ENCODE measurements at places on chromosomes 1 and 21. TPM values are rescaled to one million over a fixed set of nuclear protein-coding genes. Genes with fewer than 3 reads are reported as not detected.

PGLYRP3 gene
- 0.25 TPM for polyA plus RNA-seq

THEM4 gene
- polyA plus RNA-seq = 9.9 TPM

TSACC gene
- polyA plus RNA-seq = 0.78 TPM

PAQR7 gene
- polyA plus RNA-seq = 8.9 TPM

IGSF9 gene
- polyA plus RNA-seq = 0.57 TPM

ARHGAP29 gene
- polyA plus RNA-seq = 47.3 TPM

FCRL2 gene
- polyA plus RNA-seq = not detected

SYT14 gene
- 3.1 TPM for polyA plus RNA-seq

ASCL5 gene
- 0.12 TPM for polyA plus RNA-seq

RGS8 gene
- polyA plus RNA-seq = 0.05 TPM

ACTA1 gene
- polyA plus RNA-seq = 4,191 TPM

NUCKS1 gene
- 223 TPM for polyA plus RNA-seq

CXADR gene
- 0.60 TPM for polyA plus RNA-seq

DLGAP3 gene
- 0.15 TPM for polyA plus RNA-seq

VWA5B1 gene
- 0.31 TPM for polyA plus RNA-seq

MAN1C1 gene
- 12.8 TPM for polyA plus RNA-seq

DPM3 gene
- polyA plus RNA-seq = 11.9 TPM

DMBX1 gene
- polyA plus RNA-seq = not detected

SLC44A3 gene
- polyA plus RNA-seq = 5.1 TPM

SMG5 gene
- polyA plus RNA-seq = 44.5 TPM

- no peak for DNase-seq
These were observed 126.4 kb upstream of the C1orf21 start for GRCh38 chr1:184260382-184260781.

GRCh38 chr1:197615693-197616011 is 159.6 kb downstream of the DENND1B start:
- DNase-seq = no peak

GRCh38 chr1:116738673-116739370 is 15.4 kb upstream of the CD2 start:
- DNase-seq = no peak

DNA sequence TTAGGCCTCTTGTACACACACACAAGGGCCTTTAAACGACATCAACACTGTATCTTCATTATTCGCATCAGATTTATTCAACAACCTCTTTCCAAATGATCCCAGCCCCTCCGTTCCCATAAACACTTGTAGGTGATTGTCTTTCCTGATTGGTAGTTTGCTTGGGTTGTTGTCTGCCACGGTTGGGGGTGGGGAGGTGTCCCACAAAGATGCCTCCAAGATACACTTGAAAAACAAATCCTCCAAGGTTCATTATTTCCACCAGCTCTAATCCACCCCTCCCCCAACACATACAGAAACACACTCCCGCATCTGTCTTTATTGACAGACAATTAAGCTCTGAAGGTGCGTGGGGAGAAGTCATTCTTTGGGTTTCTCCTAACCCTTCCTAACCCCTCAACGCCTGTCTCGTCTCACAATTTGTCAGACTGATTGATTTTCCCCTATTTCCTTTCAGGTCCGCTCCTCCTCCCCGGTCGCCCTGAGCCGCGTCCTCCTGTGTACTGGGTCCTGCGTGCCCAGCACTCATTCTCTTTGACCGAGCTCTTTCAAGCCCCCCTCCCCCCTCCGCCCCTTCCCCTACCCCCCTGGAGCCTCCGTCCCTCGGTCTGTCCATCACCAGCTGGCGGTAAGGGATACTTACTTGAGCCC is 1.4 kb downstream of the WDR26 start:
- DNase-seq = peak; percentile 50

DNA sequence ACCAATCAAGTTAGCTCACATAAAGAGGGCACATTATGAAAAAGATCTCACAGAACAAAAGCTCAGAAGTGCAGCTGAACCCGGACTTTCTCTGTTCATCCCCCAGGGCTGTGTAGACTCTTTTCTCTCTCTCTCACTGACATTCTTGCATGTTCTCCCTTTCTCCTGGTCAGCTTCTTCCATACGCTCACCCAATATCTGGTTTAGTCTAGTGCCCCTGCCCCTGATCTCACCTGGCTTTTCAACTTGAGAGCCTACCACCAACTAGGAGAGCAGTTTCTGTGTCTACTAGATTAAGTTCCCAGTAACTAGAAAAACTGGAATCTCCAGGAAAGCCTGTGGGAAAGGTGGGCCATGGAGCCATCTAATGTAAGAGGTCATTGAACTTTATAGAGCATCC is 126.9 kb upstream of the GRIK3 start:
- no peak for DNase-seq

DNA sequence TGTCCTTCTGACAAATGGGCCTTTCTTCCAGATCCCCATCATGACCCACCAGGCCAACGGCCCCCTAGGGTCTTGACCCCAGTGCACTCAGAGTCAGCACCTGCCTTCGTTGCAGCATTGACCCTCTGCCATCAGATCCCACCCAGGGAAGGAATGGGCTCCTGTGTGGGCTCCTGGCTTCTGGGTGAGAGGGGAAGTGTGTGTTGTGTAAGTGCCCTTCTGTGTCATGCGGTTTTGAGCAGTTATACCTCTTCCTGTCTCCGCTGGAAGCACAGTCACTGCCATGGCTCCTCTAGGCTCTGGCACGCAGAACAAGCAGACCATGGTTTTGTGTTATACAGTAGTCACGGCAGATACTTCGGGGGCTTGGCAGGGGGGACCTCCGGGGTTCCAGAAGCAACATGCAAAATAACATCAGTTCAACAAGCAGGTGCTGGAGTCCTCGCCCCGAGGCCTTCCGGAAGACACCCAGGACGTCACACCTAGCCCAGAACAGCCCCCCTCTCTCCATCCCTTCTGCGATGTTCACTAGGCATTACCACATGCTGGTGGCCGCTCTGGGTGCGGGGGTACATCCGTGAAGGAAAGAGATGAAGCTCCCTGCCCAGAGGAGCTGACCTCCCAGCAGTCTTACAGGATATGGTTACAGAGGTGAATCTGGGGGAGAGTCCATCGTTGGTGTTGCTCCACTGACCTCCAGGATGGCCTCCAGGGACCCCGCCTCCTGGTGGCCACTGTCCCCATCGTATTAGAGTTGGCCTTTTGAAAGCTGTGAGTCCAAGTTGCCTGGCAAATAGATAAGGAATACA is 17.4 kb upstream of the KCNAB2 start:
- no peak for DNase-seq

GRCh38 chr1:152486400-152487006 is 24.1 kb upstream of the LCE5A start:
- DNase-seq = no peak

- DNase-seq = no peak
These were observed 4.6 kb downstream of the KLHDC8A start for GRCh38 chr1:205351984-205352713.

DNA sequence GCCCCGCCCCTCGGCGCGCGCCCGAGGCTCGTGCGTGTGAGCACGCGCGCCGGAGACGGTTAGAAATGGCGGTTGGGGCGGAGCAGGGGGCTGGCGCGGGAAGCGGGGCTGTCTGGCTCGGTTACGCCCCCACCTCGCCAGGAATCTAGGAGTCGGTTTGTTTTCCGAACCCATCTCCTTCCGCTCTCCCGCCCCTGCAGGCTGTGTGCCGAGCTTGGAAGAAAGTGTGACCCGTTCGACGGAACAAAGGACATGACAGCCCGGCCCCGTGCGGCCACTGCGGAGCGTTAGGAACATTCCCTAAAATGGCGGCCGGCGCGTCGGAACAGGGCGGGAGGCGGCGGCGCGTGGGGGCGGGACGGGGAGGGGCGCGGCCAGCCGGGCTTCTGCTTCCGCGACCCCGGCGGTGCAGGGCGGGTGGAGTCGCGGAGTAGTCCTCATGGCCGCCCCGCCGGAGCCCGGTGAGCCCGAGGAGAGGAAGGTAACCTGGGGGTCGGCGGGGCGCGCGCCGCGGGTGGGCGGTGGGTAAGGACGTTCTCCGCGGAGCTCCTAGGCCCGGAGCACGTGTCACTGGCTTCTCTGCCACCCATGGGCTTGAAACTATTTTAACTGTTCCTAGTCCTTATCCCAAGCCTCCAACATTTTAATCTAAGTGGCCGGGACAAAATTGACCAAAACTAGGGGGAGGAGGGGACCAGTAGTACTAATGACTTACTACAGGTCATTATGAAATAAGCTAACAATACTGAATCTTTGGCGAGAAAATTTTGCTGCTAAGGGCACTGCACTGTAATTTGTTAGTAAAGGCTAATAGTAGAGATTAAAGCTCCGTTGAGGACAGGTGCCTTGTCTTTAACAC is at the start of gene COX20:
TSS of gene COX20 (plus strand) at position 383 of the 859 bp plus-strand sequence. CDS start at position 440, 57 bp downstream.
- peak; percentile 98 for DNase-seq

DNA sequence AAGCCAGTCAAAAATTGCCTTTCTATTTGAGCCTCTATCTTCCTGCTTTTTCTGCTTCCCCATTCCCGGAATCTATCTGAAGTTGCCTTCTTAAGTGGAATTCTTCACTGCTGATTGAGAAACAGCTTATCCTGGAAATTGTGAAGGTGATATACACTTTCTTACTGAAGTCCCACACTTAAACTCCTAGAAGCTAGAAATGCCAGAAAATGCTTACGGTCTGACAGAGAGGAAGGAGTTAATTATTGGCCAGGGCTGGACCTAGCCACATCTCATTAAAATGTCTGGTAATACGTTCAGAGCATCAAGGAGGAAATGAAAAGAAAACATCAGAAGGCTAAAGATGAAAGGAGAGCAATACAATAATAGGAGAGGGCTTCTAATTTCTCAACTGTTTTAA is 292.5 kb upstream of the SNX7 start:
- no peak for DNase-seq

GRCh38 chr1:52686830-52687229 is 11.3 kb downstream of the COA7 start:
- no peak for DNase-seq

DNA sequence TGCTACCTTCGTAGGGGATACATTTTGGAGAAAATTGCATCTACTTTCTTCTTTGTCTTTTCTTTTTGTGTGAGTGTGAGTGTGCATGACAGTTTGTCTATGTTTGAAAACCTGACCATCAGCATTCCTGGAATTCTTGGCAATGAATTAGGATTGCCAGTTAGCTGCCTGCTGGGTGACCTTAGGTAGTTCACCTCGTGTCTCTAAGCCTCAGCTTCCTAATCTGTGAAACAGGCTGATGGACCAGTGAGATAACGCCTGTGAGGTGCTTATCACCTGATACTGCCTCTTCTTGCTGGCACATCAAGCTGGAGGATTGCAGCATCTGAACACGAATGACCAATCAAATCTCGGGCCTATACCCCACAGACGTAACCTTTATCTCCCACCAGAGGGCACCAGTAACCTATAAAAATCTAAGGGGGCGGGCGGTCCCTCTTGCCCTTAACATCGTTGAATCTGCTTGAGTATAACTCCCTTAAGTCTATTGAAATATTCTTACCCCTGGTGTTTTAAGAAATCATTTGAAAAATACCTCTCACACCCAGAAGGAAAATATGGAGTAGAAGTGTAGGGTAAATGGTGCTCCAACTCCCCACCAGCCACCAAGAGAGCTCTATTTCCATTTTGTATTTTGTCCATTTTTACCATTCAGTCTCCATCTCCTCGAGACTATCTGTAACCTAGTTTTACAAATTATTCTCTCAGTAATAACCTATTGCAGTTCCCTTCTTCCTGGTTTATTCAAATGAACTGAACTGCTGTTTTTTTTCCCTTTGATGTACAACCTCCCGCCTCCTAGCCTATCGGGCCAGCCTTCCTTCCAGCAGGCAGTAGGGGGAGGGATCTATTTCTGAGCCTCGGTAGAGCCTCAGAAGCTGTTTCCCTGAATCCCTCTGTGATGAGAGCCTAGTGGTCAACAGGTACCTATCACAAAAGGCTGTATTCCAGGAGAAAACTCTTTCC is 49.7 kb downstream of the MDM4 start:
- peak; percentile 59 for DNase-seq

- DNase-seq = no peak
These were observed 1.5 kb upstream of the GALNT2 start for GRCh38 chr1:230065571-230065970.

- DNase-seq = no peak
These were observed 54.6 kb upstream of the SAMSN1 start for GRCh38 chr21:14600569-14601297.

- no peak for DNase-seq
These were observed 141.4 kb upstream of the CXADR start for GRCh38 chr21:17371450-17371849.

DNA sequence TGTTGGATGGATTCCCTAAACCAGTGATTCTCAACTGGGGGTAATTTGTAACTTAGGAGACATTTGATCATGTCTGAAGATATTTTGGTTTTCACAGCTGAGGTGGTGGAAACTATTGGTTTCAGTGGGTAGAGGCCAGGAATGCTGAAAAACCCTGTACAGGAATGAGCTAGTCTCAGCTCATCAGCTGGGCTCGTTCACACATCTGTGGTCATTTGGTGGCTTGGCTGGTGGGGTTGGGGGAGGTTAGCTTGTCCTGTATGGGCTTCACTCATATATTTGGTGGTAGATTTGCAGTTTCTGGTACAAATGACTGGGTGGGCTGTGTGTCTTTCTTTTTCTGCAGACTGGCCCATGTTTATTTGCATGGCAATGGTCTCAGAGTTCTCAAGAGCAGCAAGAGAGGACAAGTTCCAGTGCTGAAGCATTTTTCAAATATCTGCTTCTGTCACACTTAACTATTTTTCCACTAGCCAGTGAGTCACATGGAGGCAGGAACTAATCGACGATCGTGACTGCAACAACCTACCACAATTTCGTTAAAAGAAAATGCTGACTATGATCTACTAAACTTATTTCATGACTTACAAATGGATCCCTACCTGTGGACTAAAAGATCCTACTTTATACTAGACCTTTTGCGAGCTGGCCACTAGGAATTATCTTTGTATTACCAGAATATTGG is 321.7 kb upstream of the PLXNA2 start:
- DNase-seq = no peak

DNA sequence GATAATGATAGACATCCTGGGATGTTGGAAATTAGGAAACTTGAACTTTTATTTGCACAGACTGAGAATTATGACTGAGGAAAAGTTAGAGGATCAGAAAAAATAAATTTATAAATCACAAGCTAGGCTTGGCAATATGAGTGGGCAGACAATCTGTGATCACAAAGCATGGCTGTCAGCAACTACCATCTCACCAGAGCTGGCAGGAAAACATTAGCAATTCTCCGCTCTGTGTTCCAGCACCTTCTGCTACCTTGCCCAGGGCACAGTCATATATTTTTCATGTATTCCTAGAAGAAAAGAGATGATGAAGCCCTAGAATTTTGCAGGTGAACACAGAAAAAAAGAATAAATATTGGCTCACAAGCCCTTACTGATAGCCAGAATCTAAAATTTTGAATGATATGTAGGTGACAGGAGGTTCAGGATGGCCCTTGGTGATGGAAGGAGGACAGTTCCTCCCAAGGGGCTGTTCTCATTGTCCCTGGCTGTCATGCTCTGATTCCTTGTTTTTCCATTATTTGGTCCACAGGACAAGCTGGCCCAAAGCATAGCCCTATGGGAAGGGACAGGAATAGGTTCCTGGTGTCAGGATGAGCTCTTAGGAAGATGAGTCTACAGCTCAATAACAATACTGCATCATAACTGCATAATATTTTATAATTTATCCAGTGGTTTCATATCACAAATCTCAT is 12.2 kb upstream of the STXBP3 start:
- DNase-seq = no peak

DNA sequence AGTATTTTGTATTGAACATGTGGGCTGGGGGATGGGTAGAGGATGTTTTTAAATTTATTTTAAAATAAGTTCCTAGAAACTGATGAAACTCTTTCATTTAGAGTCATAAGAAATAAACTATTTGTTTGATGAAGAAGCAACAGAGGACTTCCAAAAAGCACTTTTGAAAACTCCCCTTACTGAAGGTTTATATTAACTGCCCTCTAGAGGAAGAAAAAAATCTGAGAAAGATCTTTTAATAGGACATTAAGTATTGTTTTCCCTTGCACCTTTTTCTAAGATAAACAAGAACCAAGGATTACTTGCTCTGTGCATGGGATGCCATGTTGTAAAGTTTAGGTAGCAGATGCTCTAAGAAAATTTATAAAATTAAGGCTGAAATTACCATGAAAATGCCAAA is 14.1 kb downstream of the DISP1 start:
- DNase-seq = no peak
